Ovary (tissue), 10 donors: ENCODE measurements at places on chromosomes 3 and 15. TPM values are rescaled to one million over a fixed set of nuclear protein-coding genes. Genes with fewer than 3 reads are reported as not detected.

The PLSCR5 gene
- polyA plus RNA-seq: not detected

The CSTA gene
- 38.5 TPM for polyA plus RNA-seq

The MED12L gene
- polyA plus RNA-seq: 0.20 TPM

The RBMS3 gene
- 11.6 TPM for polyA plus RNA-seq

The WDR76 gene
- 2.8 TPM for polyA plus RNA-seq

The GALNT15 gene
- polyA plus RNA-seq: 33.7 TPM

The ZNF717 gene
- polyA plus RNA-seq: 8.6 TPM

The IQCF5 gene
- not detected for polyA plus RNA-seq

The MKRN3 gene
- 0.38 TPM for polyA plus RNA-seq

The MRPL46 gene
- 23.0 TPM for polyA plus RNA-seq

The ITIH1 gene
- not detected for polyA plus RNA-seq

The CATSPER2 gene
- polyA plus RNA-seq: 2.3 TPM

The PIF1 gene
- 0.99 TPM for polyA plus RNA-seq

The ERC2 gene
- 1.3 TPM for polyA plus RNA-seq

The ITPKA gene
- 0.15 TPM for polyA plus RNA-seq

The HESX1 gene
- 1.3 TPM for polyA plus RNA-seq

The MORF4L1 gene
- 772 TPM for polyA plus RNA-seq

The RPL39L gene
- 8.5 TPM for polyA plus RNA-seq

The VGLL3 gene
- 7.7 TPM for polyA plus RNA-seq

The GPR87 gene
- polyA plus RNA-seq: not detected

The AADAC gene
- 40.6 TPM for polyA plus RNA-seq

The SLC51A gene
- 7.3 TPM for polyA plus RNA-seq

The PRR20G gene
- polyA plus RNA-seq: not detected

The DPH3 gene
- polyA plus RNA-seq: 7.4 TPM

The SERPINI2 gene
- not detected for polyA plus RNA-seq

The ZBTB11 gene
- 10.7 TPM for polyA plus RNA-seq

The WDR72 gene
- not detected for polyA plus RNA-seq

The CELF6 gene
- polyA plus RNA-seq: 7.1 TPM

The UPK1B gene
- 0.05 TPM for polyA plus RNA-seq

The NLGN1 gene
- polyA plus RNA-seq: 2.1 TPM

The KBTBD8 gene
- polyA plus RNA-seq: 0.07 TPM

The SEMA5B gene
- polyA plus RNA-seq: 1.3 TPM

The FAIM gene
- polyA plus RNA-seq: 12.4 TPM

The CSPG5 gene
- 0.42 TPM for polyA plus RNA-seq

The ZBTB20 gene
- 10.1 TPM for polyA plus RNA-seq

The STARD5 gene
- polyA plus RNA-seq: 6.3 TPM
